ENCODE measurements at places on chromosomes 11 and 22. TPM values are rescaled to one million over a fixed set of nuclear protein-coding genes. Genes with fewer than 3 reads are reported as not detected.
A peak's percentile ranks its signal among the peaks of the same experiment; 100 is the strongest.

DNA sequence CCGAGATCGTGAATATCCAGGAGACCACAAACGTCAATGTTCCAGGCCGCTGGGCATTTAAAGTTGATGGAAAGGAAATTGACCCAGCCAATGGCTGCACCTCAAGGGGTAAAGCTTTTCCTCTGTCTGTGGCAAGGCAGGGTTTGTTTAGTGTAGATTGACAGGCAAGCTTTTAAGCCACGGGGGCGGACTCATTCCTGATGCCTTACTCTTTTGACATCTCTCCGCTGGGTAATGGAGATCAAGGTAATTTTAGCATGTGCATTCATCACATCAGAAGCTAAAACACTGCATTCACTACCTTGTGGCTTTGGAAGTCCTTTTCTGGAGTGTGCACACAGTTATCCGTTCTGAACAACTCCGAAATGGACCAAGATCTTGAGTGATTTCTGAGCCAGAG lies 12.6 kb downstream of the TECTA start:
- no peak for DNase-seq

Gene MRGPRG
- total RNA-seq, result not detected

Gene MMP8
- total RNA-seq, result not detected

- DNase-seq, result no peak
These were observed 38.7 kb upstream of the ATXN10 start for GRCh38 chr22:45632791-45633515.

- DNase-seq, result no peak
These were observed 57.0 kb upstream of the BIRC3 start for GRCh38 chr11:102260241-102260640.

DNA sequence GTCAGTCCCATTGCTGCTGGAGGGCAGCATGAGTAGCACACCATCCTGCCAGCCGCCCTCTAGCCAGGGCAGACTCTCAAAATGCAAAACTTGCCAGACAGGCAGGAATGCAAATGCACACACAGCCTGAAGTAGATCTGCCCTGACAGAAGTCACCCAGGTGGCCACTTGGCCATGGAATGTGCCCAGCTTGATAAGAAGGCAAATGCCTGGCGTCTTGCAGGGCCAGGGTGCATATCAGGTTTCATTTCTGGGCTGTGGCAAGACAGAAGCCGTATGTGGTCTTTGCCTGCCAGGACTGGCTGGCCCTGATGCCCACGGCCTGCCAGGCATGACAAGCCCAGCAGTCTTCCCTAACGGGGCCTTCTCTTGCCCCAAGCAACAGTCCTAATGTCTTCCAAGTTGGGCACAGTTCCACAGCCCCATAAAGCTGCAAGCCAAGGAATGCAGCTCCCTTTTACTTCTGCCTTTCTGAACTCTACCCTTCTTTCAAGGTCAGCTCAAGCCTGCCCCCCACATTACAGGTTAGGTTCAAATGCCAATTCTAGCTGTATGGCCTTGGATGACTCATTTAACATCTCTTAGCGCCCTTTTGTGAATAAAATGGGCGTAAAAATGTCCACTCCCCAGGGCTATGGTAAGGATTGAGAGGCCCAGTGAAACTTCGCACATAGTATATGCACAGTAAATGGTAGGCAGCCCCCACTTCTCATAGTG lies 29.7 kb downstream of the POU2AF3 start:
- no peak for DNase-seq

DNA sequence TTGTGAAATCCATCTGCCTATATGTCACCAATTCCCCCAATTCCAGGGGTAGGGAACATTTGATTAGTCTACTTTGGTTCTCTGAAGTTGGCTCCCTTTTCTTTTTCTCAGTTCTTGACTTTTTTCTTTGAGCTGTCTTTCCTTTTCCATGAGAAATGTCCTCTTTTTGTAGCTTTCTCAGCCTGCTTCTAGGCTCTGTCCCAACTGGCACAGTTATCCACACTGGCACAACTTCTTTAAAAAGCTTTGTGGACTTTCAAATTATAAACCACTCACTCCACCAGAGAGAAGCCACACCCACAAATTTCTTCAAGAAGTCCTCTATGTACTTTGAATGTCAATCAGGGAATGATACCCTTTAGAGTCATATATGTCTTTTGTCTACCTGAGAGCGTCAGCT lies 100.5 kb downstream of the TTC17 start:
- no peak for DNase-seq

- DNase-seq, result peak; percentile 45
These were observed 62.8 kb upstream of the PRDM11 start for GRCh38 chr11:45083544-45084087.

DNA sequence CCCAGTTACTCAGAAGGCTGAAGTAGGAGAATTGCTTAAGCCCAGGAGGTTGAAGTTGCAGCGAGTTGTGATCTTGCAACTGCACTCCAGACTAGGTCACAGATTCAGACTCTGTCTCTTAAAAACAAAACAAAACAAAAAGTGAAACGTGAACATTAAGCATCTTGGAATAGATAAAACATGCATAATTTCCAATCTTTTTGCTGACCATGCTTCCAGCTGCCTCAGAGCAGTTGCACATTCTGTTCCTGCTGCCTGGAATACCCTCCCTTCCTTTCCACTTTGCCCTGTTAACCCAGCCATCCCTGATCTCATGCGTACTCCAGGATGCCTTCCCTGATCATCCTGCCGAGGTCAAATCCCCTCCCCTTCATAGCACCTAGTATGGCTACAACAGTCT lies 718 bp upstream of the CCDC88B start:
- DNase-seq, result no peak

- DNase-seq, result no peak
These were observed 115.6 kb downstream of the FANCF start for GRCh38 chr11:22510010-22510409.

GRCh38 chr11:22787551-22788162 lies 41.9 kb downstream of the SVIP start:
- peak; percentile 56 for DNase-seq

DNA sequence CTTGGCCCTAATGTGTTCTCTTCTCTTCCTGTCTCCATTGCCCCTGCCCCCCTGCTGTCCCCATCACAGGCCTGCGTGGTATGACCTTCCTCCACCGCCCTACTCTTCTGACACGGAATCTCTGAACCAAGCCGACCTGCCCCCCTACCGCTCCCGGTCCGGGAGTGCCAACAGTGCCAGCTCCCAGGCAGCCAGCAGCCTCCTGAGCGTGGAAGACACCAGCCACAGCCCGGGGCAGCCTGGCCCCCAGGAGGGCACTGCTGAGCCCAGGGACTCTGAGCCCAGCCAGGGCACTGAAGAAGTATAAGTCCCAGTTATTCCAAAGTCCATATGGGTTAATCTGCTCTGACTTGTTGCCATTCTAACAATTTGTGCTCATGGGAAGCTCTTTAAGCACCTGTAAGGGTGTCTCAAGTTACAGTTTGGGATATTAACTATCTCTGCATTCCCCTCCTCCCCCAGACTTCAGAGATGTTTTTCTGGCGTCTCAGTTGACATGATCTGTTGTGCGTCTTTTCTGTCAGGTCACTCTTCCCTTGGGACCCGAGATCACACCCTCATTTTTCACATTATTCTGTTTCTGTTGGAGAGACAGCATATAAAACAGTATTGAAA lies 60.0 kb downstream of the COMMD9 start:
- no peak for DNase-seq

DNA sequence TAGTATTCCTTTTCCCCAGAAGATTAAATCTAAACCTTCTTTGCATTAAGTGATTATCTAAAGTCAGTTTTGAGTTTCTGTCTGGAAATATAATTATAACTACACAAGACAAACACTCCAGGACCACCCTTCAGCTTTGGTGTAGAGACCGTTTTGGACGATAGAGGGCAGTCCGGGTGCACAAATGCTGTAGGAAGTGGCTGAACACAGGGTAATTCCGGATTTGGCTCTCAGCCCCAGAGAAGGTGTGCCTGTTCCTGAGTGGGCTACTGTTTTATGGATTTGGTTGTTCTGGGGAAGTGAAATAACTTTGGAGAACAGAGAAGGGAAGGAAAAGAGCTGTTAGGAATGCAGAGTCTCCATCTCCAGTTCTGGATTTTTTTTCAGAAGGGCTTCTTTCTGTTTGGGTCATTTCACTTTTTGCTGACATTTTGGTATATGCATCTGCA lies 14.8 kb downstream of the EXT2 start:
- peak; percentile 65 for DNase-seq

DNA sequence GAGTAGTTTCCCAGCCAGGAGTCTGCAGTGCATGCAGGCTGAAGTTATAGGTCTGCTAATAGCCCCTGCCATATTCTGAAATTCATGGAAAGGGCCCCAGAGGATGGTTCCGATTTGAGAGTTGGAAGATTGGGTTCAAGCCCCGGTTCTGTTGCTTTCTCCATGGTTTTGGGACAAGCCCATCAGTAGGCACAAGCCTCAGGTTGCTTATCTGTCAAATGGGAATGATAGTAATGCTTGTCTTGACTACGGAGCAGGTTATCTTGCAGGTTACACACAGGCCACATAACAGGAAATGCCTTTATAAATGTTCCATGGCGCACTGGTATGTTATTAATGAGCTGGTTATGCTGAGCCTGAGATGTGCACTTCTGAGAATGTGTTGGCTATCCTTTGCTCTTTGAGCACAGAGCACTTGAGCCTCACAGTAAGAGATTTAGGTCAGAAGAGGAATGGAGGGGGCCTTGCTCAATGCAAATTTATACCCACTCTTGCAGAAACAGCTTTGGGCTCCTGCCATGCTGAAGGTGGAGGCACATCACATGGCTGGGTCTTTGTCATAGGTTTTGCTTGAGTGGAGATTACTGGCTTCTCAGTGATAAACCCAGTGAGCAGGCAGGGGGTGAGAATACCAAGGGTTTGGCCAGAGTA lies 47.1 kb downstream of the ZNRF3 start:
- DNase-seq, result peak; percentile 22

DNA sequence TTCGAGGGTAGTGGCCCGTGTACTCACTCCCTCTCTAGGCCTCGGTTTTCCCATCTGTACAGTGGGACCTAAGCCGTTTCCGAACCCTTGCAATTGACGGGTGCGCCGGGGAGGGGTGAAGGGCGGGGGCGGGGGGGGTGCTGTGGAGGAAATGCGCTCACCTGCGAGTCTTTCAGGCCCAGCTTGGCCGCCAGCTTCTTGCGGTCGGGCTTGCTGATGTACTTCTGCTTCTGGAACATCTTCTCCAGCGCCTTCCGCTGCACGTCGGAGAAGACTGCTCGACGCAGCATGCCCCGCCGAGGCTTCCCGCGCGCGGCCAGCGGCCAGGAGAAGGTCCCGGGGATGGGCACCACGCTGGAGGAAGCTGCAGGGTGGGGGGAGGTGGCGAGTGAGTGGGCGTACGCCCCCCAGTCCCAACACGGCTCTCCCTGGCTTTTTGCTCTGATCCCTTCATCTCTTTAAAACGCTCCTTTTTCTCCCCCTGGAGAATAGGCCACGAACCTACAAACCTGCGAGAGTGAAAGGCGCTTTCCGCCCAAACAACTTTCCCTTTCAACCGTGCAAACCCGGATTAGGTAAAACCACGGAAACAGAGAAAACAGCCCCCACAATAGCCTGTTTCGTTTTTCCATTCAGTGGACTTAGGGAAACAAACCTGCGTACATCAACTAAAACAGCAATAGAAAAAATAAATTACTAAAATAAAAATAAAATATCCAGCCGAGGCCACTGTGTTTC lies 3.2 kb downstream of the DBX1 start:
- DNase-seq, result no peak

GRCh38 chr22:26708256-26709009 lies 51.0 kb downstream of the MIAT start:
- DNase-seq, result no peak

All from OCI-LY7 (cell line).